Natural killer cell (primary cell): ENCODE measurements at places on chromosomes 11 and 22. TPM values are rescaled to one million over a fixed set of nuclear protein-coding genes. Genes with fewer than 3 reads are reported as not detected.

The ANGPTL5 gene
- total RNA-seq: not detected

The AGBL2 gene
- 8.5 TPM for total RNA-seq

The IGF2 gene
- total RNA-seq: not detected

The CNTF gene
- total RNA-seq: 4.9 TPM

The SART1 gene
- total RNA-seq: 123 TPM

The CBLIF gene
- not detected for total RNA-seq

The OR51L1 gene
- total RNA-seq: not detected

DNA sequence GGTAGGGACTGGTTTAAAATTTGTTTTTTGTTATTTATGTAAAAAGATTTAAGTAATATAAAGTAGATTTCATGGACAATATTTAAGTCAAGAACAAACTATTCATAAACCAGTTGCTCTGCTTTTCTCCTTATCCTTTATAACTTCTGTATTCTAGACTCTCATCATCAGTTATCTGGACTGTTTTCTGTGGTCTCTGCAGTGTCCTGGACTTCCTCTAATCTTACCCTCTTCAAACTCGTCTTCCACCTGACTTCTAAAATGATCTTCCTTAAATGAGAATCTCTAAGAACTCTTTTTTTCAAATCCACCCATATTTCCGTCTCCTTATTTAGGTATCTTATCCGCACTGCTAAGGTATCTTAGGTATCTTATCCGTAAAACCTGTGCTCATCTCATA, 8.1 kb downstream of the RRM1 start:
- no peak for DNase-seq

GRCh38 chr11:125887373-125888324, at the start of gene HYLS1:
HYLS1 (plus strand) TSS chr11:125887668; CDS start chr11:125899369, 11,701 bp downstream.
- DNase-seq: peak; percentile 98

GRCh38 chr11:69677749-69678148, 2.6 kb upstream of the LTO1 start:
- DNase-seq: no peak

DNA sequence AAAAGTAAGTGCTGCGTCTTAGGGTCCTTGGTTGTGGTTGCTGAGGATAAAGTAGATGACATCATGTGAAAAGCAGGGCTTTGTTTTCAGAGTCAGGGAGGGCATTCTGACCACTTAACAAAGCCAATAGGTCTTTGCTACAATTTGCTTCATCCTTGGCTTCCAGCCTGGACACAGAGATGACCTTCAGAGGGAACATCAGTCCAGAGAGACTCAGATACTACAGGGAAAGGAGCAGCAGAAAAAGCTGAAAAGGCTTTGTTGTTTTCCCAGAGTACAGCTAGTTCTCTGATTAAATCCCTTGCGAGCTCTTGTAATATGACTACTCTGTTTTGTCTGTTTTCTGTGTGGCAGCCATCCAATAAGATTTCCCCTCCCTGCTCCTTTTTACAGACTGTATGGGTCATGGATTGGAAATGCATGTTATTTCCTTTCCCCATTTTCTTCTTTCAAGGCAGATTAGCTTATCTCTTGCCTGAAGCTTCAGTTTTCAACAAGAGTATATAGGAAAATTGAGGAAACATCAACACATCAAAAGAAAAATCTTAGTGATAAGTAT, 31.9 kb downstream of the ATG13 start:
- no peak for DNase-seq

DNA sequence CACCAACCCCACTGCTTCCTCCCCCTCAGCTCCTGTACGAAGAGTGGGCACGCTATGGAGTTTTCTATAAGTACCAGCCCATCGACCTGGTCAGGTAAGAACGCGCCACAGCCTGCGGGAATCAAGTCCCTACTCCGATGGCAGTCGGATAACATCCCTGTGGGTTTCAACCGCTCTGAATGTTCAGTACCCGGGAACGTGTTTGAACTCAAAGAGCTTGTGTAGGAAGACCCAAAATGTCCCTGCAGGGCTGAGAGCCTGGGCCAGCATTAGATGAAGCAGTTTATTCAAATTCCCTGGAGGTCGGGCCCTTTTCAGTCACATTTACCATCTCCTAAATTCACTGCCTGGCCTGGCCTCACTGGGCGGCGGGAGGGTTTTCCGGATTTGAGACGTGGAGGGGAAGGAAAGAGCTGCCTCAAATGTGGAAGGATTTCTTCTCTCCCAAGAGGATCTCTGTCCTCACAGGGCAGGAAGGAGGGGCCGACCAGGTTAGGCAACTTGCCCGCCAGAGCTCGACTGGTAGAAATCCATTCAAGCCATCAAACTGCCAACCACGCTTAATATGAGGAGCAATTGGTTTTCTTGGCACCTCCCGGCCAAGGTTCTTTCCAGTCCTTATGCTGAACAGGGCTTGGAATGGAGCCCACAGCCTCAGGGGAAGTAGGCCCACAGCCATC, 46.3 kb downstream of the ANO1 start:
- no peak for DNase-seq

- DNase-seq: no peak
Measured at GRCh38 chr11:11186249-11186648, 166.8 kb downstream of the CSNK2A3 start.

DNA sequence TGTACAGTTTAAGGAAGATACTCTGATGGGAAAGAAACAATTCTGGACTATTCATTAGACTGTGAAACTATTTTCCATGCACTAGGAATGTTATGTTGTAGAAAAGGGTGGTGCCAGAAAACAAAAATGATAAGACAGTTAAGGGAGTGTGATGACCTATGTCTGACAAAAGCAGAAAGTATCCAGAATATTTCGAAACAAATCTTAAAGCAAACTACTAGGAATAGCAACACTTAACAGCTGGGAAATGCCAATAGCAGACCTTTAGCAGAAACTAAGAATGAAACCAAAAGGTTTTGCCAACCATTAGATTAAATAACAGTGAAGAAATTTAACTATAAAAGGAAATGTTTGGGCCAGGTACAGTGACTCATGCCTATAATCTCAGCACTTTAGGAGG, 3.3 kb upstream of the ARHGAP20 start:
- no peak for DNase-seq

DNA sequence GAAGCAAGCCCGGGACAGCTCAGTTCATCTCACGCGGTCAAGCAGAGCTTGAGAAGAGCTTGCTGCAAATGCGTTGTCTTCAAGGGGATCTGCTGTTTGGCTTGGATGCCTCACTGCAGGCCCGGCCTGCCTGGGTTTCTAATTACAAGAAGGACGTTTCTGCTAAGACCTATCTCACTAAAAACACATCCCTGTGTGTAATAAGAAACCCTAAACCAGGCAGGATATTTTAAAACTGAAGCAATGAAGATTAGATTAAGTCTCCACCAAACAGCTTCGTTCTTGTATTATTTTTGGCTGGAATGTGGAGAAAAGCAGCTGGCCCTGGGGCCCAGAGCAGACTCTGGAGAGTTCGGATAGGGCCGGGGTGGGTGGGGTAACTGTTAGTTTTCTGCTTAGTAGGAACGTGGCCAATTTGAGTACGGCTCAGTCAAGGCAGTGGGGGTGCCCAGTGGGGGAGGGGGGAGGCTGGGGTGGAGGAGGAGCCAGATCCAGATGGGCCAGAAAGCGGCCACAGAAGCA, 6.0 kb downstream of the PKNOX2 start:
- DNase-seq: no peak

- DNase-seq: no peak
Measured at GRCh38 chr22:46757104-46757503, 5.3 kb upstream of the TBC1D22A start.

DNA sequence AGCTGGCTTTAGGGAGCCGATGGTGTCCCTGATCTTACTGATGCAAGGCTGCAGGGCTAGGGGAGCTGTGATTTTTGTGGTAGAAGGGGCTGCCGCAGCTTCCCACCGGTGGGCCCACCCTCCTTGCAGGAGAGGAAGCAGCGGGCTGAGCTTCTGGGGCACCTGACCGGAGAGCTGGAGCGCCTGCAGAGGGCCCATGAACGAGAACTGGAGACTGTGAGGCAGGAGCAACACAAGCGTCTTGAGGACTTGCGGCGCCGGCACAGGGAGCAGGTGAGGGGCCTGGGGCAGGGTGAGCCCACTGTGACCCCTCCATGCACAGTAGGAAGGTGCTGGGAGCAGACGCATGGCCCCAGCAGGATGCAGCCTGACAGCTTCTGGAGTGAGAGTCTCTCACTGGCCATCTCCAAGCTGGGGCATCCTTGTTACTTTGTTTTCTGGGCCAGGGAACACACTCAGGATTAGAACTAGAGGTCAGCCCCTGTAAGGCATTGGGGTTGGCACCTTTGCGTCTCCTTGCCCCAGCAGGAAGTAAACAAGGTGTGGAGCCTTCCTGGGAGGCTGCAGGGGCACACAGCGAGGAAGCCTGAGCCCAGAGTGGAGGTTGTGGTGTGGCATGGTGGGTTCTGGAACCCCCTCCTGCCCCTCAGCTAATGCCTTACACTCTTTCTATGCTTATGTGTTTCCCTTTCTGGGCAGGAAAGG, 66.7 kb downstream of the CEP164 start:
- DNase-seq: no peak

GRCh38 chr11:34053161-34053686, 1.7 kb downstream of the CAPRIN1 start:
- peak; percentile 68 for DNase-seq
